AG09319 (cell line): ENCODE measurements at places on chromosomes 2 and 18.
A peak's percentile ranks its signal among the peaks of the same experiment; 100 is the strongest.

GRCh38 chr2:195269220-195269619, 387.8 kb upstream of the SLC39A10 start:
- no peak for DNase-seq

- DNase-seq: peak; percentile 14
These were observed 25.7 kb downstream of the SULT1C4 start for GRCh38 chr2:108403494-108403893.

DNA sequence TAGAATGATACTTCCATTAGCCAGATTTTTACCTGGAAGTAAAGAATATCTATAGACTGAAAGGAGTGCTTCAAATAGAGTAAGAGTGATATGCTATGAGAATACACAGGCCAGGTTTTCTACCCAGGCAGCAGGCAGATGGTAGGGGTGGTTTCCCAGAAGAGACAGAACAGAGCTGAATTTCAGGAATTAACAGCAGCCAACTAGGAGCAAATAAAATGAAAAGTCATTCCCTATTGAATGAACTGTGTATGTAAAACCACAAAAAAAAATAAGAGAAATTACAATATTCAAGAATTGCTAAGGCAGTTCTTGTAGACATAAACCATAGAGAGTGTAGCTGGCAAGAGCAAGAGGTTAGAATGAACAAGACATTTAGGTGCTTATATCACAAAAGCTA, 336.8 kb downstream of the KCNJ3 start:
- DNase-seq: no peak

DNA sequence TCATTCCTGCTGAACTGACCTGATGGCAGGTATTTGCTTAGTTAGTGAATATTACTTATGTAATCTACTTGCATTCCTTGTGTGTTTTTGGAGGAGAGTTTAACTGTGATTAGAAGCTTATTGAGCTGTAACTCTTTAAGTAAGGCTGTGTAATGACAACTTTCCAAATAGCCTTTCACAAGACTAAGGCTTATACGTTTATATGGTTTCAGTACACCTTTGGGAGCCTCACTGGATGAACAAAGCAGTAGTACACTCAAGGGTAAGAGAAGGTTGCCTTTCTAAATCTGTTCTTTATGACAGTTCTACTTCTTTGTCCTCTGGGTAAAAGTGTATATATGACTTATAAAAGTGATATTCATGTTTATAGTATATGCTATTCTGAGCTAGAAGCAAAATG, 4.3 kb downstream of the ITPRID2 start:
- DNase-seq: no peak

- DNase-seq: no peak
These were observed 16.1 kb downstream of the DYTN start for GRCh38 chr2:206701952-206702605.

DNA sequence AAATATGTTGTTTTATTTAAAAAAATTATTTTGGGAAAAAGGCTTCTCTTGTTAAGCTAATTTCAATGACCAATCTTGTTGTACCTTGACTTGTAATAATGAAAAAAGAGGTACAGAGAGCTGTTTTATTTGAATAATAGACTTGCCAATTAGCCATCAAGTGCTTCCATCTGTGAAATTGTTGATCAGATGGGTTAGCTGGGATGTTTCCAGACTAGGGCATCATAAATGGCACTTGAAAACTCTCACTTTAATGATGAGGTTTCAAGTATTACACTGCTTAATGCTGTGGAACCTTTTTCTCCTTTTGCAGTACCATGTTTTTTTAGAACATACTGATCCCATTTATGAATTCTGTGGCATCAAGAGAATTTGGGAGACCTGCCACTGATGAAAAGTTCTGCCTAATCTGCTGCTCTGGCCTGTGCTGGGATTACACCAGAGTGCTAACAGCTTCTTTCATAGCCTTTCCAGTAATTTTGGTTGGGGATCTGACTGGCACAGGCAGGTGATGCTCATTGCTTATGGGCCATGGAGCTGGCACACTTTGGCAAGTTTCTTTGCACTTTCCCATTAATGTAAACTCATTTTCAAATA, 24.2 kb downstream of the PSMD14 start:
- no peak for DNase-seq

DNA sequence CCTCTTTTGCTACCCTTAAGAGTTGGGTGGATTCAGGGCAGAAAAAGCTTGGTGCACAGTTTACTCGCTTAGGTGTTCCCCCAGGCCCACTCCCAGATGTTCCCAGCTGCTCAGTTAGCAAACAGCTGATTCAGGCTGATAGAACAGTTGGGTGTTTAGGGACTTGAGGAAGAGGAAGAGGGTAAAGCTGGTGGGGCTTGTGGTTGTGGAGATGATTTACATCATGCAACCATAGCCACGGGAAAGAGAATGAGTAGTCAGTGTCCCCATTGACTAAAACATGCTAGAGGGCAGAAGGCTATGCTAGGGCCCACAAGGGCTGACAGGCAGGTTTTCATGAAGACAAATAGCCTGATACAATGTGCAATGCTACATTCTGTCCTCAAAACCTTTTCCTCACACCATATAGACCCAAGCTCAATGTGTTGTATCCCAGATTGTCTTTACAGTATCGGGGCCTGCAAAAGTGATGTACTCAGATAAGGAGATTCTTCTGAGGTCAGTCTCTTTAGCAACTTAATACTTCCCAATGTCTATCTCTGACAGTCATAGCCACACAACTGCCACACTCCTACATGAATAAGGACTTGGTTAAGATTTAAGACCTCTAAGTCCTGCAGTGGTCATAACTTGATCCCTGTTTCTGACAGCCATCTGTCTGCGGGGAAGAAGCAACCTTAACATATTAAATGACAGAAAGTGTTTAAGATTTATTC, 15.6 kb downstream of the COLEC12 start:
- DNase-seq: no peak

GRCh38 chr2:179613701-179614100, 247.7 kb downstream of the ZNF385B start:
- no peak for DNase-seq

GRCh38 chr2:16207611-16208010, 267.3 kb downstream of the MYCN start:
- DNase-seq: no peak

DNA sequence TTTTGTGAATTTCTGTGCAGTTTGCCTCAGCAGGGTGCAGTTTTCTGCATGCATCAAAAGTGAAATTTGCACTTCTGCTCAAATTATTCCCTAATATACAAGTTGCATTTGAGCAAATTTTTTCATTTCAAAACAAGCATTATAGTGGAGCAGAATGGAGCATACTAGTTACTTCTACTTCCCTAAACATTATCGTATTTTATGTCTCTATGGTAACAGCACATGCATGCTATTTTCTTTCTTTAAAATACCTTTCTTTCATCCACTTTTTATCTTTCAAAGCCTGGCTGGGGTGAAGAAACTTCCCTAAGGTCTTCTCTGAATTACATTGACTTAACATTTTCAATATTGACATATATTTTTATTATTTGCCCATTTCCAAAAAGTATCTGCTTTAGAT, 11.2 kb downstream of the RHBDD1 start:
- no peak for DNase-seq

DNA sequence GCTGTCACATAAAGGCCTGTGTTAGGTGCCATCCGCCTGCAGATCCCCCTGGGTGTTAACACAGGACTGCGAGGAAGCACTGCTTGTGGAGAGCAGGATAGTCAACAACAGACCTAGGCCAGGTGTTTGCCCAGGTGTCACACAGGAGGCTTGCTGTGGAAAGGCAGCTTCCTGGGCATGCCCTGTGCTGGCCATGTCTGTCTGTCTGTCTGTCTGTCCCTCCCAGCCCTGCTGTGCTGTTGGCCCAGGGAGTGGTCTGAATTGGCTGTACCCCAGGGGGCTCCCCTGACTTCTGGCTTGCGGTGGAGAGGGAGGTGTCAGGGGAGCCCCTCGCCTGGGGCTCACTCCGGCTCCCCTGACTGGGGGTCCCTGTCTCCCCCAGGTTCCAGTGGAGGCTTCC, 53.2 kb downstream of the SH3BP4 start:
- DNase-seq: no peak

GRCh38 chr2:113173542-113174375, at the start of gene PSD4:
Gene PSD4 (plus strand): TSS chr2:113173971. CDS start chr2:113182457, 8,486 bp downstream.
- no peak for DNase-seq

DNA sequence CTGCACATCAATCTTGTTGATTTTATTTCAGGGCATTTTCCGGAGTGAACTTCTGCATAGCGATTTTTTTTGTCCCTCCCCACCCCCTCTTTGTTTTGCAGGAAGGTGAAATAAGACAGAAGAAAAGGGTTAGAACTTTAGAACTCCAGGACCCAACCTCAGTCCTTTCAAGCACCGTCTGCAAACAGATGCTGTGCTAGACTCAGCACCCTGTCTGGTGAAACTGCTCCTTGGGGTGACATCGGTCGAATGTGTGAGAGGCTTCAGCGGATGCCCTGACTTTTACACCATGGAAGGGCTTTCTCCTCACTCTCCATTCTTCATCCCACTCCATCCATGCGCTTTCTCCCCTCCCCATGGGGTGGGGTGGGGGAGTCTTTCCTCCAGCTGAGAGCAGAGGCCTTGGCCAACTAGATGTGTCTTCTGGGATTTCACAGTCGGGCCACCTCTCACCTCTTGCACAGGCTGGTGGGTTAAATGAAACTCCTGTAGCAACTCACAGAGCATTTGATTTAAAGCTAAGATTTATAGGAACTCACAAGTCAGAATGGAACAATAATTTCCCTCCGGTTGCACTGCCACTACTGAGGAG, 43.3 kb upstream of the EDAR start:
- no peak for DNase-seq

DNA sequence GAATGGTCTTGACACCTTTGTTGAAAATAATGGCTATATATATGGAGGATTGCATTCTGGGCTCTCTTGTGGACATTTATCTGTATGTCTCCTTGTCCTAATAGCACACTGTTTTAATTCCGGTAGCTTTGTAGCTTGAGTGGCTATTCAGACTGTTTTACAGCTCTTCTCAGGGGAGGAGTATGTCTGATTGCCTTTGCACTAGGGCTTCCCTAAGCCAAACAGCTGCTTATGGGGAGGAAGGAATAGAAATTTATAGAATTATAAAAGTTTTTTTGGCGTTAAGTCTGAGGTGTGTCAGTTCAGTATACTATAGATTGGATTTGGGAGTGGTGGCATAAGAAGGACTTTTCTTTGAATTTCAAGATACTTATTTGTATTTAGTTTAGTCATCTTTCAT, 12.6 kb downstream of the SEH1L start:
- DNase-seq: no peak

- no peak for DNase-seq
These were observed 209.0 kb upstream of the KYNU start for GRCh38 chr2:142668420-142668819.

DNA sequence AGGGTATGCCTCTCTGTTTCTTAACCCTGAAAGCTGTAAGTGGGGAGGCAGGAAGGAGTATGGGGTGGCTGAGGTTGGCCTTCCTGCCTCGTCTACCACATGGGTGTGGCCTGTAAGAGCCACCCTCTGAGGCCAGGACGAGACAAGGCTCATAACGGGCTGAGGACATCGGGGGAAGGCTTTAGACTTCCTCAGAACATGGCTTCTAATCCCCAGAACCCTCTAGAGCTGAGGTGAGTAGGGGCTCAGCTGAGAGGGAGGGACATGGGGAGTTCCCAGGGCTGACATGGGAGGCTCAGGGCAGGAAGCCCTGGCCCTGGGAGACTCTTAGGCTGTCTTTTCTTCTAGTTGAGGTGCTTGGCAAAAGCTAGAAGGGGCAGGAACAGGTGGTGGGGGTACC, 36.7 kb downstream of the EMX1 start:
- no peak for DNase-seq

DNA sequence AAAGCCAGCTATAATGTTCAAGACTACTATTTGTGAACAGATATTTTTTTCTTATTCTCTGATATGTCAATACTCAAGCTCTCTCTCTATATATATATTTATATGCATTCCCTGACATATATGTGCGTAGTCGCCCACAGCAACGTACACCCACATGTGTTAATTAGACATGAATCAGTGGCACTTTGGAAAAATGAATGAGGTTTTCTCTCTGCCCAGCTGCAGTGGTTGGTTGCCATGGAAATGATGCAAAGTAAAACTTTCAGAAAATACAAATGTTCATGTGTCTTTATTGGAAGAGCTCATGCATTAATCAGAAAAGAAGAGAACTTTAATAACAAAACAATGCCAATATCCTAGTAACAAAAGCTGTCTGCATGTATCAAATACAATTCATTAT, 34.7 kb downstream of the UNC80 start:
- no peak for DNase-seq

DNA sequence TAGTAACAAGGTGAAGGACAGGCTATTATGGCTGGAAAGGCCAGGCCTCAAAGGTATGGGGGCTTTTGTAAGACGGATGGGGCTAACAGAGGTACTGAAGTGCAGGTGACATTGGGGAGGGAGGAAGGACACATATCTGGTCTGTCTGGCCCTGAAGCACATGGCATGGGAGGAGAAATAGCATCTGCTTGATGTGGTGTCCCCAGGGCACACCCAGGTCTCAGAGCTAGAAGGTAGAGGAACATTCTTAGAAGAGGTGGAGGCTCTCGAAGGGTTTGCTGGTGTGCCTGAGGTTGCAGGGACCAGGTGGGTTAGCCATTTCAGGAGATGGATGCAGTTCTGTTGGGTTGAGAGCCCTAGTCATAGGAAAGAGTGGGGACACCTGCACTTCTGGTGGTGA, 9.5 kb downstream of the RALB start:
- DNase-seq: no peak

DNA sequence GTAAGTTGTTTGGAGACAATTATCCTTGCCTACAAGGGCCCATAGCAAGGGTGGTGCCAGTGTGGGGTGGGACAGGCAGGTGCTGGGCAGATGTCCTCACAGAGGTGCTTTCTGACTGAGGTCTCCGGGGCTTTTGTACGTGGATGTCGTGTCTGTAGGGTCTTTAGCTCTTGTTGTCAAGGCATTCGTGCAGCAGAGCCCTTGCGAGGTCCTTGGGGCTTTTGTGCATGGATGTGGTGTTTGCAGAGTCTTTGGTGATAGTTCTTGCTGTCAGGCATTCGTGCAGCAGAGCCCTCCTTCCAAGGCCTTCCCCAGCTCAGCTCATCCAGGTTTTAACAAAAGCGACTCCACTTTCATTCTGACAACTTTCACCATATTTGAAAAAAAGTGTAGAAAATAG, 116.0 kb upstream of the TMEM18 start:
- DNase-seq: no peak

DNA sequence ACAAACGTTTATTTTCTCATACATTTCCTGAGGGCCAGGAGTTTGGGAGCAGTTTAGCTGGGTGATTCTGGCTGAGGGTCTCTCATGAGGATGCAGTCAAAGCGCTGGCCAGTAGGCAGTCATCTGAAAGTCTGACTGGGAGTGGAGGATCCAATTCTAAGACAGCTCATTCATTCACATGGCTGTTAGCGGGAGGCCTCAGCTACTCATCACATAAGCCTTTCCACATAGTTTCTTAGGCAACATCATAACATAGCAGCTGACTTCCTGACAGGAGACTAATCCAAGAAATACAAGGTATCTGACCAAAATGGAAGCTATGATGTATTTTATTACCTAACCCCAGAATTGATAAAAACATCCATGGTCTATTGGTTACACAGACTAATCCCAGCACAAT, 2.9 kb upstream of the MRPL44 start:
- DNase-seq: no peak

- no peak for DNase-seq
These were observed 14.3 kb downstream of the KCNG2 start for GRCh38 chr18:79812052-79812451.

GRCh38 chr2:175552902-175553301, 371.4 kb upstream of the ATP5MC3 start:
- no peak for DNase-seq
